ENCODE measurements at places on chromosomes 6 and 20.
A peak's percentile ranks its signal among the peaks of the same experiment; 100 is the strongest.

GRCh38 chr6:133070410-133071043 is 170.6 kb upstream of the EYA4 start:
- DNase-seq: no peak

DNA sequence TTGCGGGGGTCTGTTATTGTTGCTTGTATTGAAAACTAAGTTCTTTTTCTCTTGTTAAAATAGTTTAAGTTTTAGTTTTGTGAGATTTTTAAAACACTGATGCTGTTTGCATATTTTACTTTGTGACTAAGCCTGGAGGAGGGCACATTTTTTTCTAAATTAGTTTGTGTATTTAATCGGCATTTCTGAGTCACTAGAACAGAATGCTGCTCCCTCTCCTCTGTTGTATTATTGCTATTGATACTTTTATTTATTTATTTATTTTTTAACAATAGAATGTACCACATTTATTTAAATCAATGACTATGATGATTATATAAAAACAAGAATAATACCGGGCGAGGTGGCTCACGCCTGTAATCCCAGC is 5.1 kb upstream of the FAM50B start:
- no peak for DNase-seq

- DNase-seq: no peak
Measured at GRCh38 chr6:155265843-155266535, 2.2 kb downstream of the CLDN20 start.

DNA sequence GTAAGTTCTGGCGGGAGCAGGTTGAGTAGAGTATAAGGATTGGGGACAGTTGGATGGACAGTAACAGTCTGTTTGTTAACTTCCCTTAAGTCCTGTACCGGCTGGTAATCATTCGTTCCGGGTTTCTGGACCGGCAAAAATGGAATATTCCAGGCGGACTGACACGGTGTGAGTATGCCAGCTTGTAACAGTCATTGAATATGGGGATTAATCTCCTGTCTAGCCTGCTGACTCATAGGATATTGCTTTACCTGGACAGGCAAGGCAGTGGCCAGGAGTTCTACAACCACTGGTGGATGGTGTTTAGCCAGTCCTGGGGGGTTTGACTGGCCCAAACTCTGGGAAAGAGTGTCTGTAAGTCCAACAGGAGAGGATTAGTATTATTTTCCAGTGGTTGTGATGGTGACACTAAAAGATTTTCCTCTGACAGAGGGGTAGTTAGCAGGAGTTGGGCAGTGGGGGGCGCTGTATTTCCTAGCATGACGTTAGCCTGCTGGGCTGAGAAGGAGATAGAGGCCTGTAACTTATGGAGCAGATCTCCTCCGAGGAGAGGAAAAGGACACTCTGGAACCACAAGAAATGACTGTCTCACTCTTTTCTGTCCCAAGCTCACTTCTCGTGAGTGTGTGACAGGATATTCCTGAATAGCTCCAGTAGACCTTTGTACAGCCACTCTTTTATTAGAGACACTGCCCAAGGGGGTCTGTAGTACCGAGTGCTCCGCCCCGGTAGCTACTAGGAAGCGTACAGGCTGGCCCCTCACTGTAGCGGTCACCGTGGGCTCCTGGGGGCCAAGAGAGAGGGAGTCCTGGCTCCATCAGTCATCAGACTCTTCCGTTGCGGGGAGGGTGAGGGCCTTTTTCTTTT is 152.2 kb downstream of the TRIM27 start:
- no peak for DNase-seq

- DNase-seq: no peak
Measured at GRCh38 chr6:111764238-111765175, 108.7 kb downstream of the FYN start.

- no peak for DNase-seq
Measured at GRCh38 chr6:16031278-16031981, 97.5 kb upstream of the MYLIP start.

- peak; percentile 99 for DNase-seq
Measured at GRCh38 chr6:146543211-146543939, at the start of gene RAB32. RAB32 (plus strand) TSS chr6:146543833; CDS start chr6:146543872, 39 bp downstream.

GRCh38 chr6:43669050-43669921 is 18.3 kb downstream of the MRPS18A start:
- DNase-seq: peak; percentile 94

DNA sequence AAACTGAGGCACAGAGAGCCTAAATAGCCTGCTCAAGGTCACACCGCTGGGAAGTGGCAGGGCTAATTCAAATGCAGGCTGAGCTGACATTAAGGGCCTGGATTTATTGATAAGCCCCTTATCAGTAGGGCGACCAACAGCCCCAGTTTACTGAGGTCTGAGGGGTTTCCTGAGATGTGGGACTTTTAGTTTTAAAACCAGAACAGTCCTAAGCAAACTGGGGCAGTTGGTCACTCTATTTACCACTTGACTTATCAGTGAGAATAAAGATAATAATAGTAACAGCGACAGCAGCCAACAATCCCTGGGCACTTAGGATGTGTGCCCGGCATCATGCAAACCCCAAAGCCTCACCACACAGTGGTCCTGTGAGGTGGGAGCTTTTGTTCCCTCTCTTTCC is 27.6 kb downstream of the PREX1 start:
- no peak for DNase-seq

DNA sequence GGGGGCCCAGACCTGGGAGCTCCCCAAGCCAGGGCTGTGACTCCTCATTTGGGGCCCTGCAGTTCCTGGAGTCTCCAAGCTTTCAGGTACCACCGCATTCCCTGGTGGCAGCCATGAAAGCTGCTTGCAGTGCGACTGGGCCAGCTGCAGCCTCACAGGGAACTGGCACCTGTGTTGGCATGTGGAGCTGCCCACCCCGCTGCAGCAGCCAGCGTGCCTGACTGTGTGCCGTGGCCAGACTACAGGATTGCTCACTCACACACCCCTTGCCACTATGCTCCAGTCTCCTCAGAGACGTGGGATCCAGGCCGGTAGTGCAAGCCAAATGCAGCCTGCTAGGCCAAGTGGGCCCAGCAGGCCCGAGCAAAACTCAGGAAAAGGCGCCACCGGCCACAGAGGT is 450.7 kb downstream of the COL12A1 start:
- no peak for DNase-seq

GRCh38 chr20:9114709-9115108 is 45.8 kb downstream of the PLCB4 start:
- no peak for DNase-seq

DNA sequence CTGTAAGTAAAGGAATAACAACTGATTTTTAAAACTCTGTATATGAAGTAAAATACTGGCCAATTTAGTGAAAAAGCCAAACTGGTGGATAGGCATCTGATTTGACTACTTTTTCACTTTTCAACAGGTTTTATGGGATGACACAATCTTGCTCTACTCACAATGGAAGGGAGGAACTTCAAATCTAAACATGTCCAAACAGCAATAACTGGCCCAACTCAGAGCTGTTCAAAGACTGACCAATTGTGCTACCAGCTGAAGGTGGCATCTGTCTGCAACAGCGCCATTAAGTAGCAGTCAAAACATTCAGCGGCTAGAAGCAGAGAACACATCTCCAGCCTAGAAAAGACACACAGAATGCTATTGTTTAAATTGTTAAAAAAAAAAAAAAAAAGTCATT is 44.6 kb downstream of the SESN1 start:
- no peak for DNase-seq

DNA sequence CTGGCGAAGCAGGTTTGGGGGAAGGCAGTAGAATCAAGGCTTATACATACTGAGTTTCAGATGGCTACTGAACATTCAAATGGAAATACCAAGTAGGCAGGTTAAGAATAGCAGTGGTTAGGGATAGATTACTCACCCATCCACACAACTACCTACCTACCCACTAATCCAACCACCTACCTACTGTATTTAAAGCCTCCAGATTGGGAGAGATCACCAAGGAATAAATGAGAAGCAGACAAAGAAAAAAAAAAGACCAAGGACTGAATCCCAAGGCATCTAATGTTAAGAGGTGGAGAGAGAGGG is 68.3 kb upstream of the SMIM29 start:
- DNase-seq: no peak

DNA sequence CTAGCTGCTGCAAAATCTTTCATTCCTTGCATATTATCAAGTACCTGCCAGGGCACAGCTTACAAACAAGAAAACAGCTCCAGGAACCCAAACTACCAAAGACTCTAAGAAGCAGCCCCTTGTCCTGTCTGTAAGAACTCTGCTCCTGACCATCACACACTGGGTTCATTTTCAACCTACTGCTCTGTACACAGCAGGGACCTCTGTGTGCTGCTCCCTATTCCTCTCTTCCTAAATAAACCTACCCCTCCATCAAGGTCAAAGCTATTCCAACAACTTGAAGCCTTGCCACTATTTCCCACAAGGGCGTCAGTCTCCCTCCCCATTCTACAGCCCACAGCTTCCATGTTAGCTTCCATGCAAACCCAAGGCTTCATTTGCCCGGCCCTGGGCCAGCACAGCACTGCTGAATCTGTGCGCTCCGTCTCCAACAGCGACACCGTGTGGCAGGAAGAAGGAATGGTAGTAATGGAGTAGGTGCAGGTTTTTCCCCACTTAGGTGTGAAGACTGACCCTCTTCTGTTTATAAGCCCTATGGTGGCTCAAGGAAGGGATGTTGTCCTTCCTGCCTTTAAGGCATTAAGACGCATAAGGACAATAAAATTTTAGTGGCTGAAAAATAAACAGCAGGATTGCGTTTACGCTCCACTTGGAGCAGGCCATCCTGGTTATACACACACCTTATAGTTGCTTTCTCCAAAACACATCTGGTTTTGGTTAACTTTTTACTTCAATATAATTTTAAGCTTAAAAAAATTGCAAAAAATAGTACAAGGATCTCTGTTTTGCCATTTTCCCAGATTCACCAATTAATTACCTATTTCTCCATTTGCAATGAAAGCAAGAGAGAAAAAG is 115.2 kb upstream of the NXT1 start:
- peak; percentile 89 for DNase-seq

DNA sequence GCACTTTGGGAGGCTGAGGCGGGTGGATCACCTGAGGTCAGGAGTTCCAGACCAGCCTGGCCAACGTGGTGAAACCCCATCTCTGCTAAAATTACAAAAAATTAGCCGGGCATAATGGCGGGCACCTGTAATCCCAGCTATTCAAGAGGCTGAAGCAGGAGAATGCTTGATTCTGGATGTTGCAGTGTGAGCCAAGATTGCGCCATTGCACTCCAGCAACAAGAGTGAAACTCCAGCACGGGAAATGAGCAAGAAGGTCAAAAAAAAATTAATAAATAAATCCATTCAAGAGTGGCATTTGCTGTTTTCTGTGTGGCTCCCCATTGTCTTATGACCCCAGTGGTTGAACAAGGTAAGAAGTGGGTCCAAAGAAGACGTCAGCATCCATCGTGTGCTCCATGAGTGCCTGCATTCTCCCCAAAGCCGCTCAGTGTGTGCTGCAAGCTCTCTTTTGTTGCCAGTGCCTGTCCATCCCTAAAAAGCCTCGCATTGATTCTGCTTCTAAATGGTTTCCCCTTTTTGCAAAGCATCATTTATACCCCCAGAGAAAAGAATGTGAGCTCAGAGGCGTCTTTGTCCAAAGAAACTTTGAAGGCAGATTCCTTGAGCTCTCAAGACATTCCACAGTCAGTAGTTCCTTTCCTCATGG is 38.8 kb upstream of the MAP3K4 start:
- no peak for DNase-seq

- no peak for DNase-seq
Measured at GRCh38 chr20:5569021-5569420, 181.2 kb upstream of the SHLD1 start.

DNA sequence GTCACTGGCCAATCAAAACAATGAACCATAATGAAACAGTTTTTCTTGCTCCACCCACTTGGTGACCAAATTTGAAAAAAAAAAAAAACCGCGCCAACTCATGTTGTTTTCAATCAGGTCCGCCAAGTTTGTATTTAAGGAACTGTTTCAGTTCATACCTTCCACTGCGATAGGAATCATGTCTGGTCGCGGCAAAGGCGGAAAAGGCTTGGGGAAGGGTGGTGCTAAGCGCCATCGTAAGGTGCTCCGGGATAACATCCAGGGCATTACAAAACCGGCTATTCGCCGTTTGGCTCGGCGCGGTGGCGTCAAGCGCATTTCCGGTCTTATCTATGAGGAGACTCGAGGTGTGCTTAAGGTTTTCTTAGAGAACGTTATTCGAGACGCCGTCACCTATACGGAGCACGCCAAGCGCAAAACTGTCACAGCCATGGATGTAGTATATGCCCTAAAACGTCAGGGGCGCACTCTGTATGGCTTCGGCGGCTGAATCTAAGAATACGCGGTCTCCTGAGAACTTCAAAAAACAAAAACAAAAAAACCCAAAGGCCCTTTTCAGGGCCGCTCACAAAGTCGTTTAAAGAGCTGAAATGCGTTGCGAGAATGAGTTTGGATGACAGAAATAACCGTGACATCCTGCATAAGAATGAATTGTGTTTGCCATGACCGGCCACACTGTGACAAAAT is 16.7 kb downstream of the HFE start:
- peak; percentile 92 for DNase-seq

- no peak for DNase-seq
Measured at GRCh38 chr6:84167457-84167856, 60.0 kb downstream of the CEP162 start.

DNA sequence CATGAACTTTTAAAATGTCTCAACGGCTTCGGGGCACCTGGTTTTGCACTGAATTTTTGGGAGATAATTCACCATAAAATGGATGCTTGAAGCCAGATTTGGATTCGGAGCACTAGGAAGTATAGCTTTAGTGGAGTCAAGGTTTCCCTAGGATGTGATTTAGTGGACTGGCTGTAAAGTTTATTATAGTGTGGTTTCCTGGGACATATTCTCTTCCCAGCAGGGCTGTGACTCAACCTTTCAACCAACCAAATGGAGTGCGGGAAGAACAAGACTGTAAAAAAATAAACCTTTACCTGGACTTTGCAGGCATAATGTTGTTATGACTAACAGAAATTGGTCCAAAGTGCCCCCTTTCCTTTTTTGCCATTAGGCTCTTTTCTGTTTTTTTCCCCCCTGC is 327.4 kb upstream of the MAN1A1 start:
- DNase-seq: no peak

DNA sequence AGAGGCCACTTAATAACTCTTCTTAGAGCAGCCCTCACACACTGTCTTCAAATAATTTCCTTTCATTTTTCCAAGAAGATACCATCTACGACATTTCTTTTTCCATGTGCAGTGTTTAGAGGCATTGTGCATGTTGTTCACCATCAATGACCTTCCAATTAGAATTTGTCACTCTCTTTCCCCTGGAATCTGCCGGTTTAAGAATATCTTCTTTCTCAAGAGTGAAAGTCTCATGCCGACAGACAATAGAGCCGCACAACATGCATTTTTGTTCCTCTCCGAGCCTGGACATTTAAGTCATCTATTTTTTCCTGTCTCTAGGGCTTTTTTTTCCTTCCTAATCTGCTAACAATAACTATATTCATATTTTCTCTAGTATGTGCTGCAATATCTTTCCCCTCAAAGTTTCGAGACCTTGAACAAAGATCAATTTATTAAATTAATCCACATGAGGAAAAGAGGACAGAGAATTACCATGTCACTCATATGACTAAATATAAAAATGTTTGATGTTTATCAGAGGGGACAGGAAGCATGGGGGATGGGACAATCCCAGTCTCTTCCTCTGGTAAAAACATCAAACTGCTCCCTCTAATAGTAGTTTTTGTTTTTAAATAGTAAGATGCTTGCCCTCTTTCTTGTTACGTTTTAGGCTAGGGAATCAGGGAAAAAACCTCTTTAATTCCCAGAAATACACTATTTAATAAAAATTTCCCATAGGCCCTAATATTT is 893.4 kb downstream of the C6orf118 start:
- DNase-seq: no peak

GRCh38 chr20:732727-733126 is 35.6 kb downstream of the SLC52A3 start:
- no peak for DNase-seq
